Tibial nerve (tissue), 4 donors: ENCODE measurements at places on chromosomes 5 and 9. TPM values are rescaled to one million over a fixed set of nuclear protein-coding genes. Genes with fewer than 3 reads are reported as not detected.
A peak's percentile ranks its signal among the peaks of the same experiment; 100 is the strongest.

DNA sequence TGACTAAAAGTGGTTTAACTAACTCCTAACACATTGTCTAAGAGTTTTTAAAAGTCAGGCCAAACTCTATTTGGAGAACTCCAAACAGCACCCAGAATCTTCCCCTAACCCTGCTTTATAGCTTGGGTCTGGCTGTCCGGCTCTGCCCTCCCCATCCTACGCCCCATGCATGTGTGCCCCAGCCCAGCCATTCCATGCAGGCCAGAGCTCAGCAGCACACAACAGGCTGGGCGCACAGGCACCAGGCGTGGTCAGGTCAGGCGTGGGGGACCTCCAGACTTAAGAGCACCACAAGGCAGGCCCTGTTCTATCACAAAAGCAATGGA is 31.1 kb downstream of the SHB start:
- H3K36me3 ChIP-seq = no peaks in the 10 kb centered on the region
- H3K4me3 ChIP-seq = no peak overlapping the region
- H3K27ac ChIP-seq = peak overlapping the region; percentile 80
- no peaks in the 10 kb centered on the region for H3K4me1 ChIP-seq
- H3K27me3 ChIP-seq = no peaks in the 10 kb centered on the region

The C9orf153 gene
- 1.5 TPM for total RNA-seq

- H3K4me3 ChIP-seq = no peak overlapping the region
- H3K27me3 ChIP-seq = no peaks in the 10 kb centered on the region
- no peaks in the 10 kb centered on the region for H3K4me1 ChIP-seq
- DNase-seq = no peak
- no peak overlapping the region for H3K27ac ChIP-seq
- H3K36me3 ChIP-seq = no peaks in the 10 kb centered on the region
Observed at GRCh38 chr9:110344821-110345220, 7.2 kb upstream of the TXNDC8 start.

GRCh38 chr9:13354733-13355132 is 75.2 kb upstream of the MPDZ start:
- no peak overlapping the region for H3K4me3 ChIP-seq
- H3K27me3 ChIP-seq = no peaks in the 10 kb centered on the region
- no peak overlapping the region for H3K27ac ChIP-seq
- no peaks in the 10 kb centered on the region for H3K36me3 ChIP-seq
- H3K4me1 ChIP-seq = no peaks in the 10 kb centered on the region

The GFI1B gene
- not detected for total RNA-seq

GRCh38 chr9:125238915-125239446 is 2.2 kb downstream of the HSPA5 start:
- no peak overlapping the region for H3K27ac ChIP-seq
- H3K36me3 ChIP-seq = no peaks in the 10 kb centered on the region
- H3K27me3 ChIP-seq = no peaks in the 10 kb centered on the region

DNA sequence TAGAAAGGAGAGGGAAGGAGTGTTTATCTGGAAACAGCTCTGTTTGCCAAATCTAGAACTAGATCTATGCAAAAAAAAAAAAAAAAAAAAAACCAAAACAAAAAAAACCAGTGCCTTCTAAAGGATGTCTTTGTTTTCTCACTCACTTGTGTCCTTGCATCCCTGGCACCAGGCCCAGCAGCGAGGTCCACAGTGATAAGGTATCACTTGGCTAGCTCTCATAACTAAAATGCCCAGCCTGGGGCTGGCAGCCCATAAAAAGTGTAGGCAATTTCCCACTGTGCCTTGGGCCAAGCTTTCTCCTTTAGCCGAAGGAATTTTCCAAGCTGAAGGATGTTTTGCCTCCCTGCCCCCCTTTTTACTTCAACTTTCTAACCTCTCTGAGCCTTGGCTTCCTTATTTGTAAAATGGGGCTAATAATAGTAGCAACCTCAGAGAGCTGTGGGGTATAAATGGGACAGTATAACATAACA is 20.8 kb downstream of the RGS3 start:
- peaks cover 17% of the 10 kb centered on the region for H3K4me1 ChIP-seq
- peak overlapping the region; percentile 12 for H3K27ac ChIP-seq
- no peak for DNase-seq
- H3K36me3 ChIP-seq = no peaks in the 10 kb centered on the region
- H3K4me3 ChIP-seq = no peak overlapping the region

DNA sequence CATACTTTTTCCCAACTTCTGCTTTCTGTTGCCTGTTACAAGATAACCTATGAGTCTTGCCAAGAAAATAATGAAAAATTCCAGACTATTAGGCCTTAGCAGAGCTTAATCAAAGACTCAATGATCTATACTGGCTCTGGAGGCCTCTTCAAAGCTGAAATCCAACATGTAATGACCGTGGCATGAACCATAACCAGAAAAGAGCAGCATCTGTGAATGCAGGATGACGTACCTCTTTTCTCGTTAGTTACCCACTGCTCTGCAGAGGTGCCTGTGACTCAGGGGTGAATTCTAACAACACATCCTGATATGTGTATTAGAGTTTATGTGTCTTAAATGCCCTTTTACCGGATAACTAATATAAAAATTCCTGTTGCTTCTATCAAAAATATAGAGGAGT is 645.4 kb downstream of the PRELID2 start:
- H3K27ac ChIP-seq = no peak overlapping the region
- DNase-seq = no peak
- H3K27me3 ChIP-seq = no peaks in the 10 kb centered on the region

The CTXN3 gene
- total RNA-seq = not detected

The VLDLR gene
- 11.4 TPM for total RNA-seq
